Heart right ventricle (tissue), 16 donors: ENCODE measurements at places on chromosomes 3 and 15. TPM values are rescaled to one million over a fixed set of nuclear protein-coding genes. Genes with fewer than 3 reads are reported as not detected.

DNA sequence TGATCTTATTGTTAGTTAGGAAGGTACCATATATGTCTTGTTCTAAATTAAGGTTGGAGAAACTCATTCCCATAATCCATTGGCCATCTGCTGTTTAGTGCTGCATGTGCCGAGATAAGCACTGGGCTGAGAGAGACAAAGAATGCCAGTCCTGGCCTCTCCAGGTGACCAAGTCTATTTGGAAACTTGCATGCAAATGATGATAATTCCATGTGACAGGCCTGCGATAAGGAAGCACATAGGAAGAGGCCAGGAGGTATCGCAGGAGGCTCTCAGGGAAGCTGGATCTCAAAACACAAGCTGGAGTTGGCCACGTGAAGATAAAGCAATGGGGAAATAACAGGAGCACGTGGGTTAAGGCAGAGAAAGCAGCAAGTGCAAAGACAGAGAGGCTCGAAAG lies 39.7 kb downstream of the MYO5C start:
- no peak for DNase-seq

GRCh38 chr3:106552351-106553043 lies 683.7 kb upstream of the CBLB start:
- no peak for DNase-seq

GRCh38 chr3:139745831-139746230 lies 68.1 kb upstream of the NMNAT3 start:
- no peak for DNase-seq

Gene RARRES1
- 38.2 TPM for total RNA-seq

GRCh38 chr15:92159906-92160841 lies 233.5 kb upstream of the ST8SIA2 start:
- DNase-seq, result no peak

DNA sequence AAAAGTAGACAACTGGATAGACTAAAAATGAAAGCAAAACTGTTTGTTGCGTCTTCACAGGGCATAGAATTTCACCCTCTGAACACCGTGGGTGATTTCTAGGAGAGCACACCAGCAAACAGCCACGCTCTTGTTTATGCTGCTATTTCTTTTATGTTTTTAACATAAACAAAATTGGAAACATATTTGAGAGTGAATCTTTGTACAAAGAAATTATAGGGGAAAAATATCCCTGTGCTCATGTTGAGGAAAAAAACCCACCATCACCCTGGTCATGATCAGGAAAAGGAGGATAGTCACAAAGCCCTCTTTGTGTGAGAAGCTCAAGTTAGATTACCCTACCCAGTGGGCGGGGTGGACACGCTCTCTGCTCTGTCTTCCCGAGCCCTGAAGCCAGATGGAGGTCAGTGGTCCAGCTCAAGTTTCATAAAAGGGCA lies 313.3 kb downstream of the SATB1 start:
- no peak for DNase-seq

DNA sequence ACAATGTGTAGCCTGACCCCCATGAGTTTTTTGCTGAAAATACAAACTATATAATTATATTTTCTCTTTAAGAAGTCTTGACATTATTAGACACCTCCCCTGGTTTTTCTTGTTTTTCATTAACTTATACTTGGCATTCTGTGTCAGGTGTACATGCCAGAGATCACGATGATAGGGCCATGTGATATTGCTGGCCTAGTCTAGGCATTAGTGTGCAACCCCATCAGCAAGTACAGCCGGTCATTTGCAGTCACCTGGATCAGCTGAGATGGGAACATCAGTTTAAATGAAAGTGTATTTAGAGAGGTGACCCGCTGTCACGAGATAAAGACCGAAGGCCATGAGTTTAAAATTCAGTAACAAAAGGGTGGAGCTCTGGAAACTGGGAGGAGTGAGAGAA lies 12.6 kb upstream of the SPPL2A start:
- no peak for DNase-seq

DNA sequence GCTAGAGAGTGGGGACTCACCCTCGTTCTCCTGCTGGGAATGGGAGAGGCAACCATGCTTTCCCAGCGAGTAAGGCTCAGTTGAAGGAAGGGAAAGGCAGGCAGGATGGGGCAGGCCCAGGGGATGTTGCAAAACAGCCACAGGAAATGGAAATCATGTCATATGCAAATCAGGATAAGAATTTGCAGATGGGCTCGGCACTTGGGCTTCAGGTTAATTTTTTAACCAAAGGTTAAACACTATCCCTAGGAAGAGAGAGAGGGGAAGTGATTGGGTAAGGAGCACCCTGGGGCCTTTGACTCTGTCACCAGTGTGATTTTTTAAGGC lies 14.6 kb upstream of the PLA2G4E start:
- DNase-seq, result no peak

DNA sequence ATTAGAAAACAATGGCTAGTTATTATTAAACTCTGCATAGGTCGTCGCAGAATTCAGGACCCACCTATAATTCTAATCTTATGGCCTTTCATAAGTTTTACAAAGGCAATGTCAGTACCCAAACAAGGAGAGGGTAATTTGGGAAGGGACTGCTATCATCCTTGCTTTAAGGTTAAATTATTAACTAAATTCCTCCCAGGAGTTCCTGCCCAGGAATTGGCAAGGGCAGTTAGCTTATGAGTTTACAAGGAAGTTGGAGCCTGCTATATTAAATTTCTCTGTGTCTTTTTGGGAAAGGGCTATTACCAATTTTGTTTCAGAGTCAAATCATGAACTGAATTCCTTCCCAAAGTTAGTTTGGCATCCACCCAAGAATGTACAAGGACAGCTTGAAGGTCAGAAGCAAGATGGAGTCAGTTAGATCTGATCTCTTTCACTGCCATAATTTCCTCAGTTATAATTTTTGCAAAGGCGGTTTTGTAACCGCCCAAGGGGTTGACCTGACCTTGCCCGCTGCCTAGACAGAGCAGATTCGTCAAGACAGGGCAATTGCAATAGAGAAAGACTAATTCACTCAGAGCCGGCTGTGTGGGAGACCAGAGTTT lies 45.3 kb upstream of the LHFPL4 start:
- no peak for DNase-seq

GRCh38 chr3:187957165-187957581 lies 196.8 kb upstream of the LPP start:
- DNase-seq, result no peak

DNA sequence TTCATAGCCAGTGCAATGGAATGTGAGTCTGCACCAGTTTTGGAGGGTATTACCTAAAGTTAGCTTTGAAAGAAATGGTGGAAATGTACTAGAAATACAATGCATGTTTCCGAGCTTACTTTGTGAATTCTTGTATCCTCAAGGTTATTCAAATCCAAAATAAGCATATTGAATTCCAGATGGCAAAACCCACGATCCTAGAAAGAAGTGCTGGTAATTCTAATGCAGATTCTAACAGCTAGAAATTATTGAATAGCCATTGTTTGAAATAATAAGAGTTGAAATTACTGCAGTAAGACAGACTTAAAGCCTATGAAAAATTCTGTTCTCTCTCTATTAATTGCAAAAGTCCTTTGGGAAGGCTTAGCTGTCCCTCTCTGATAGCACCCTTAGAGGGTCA lies 258.4 kb downstream of the CHL1 start:
- DNase-seq, result no peak

GRCh38 chr3:128021768-128022372 lies 30.4 kb upstream of the SEC61A1 start:
- DNase-seq, result no peak

DNA sequence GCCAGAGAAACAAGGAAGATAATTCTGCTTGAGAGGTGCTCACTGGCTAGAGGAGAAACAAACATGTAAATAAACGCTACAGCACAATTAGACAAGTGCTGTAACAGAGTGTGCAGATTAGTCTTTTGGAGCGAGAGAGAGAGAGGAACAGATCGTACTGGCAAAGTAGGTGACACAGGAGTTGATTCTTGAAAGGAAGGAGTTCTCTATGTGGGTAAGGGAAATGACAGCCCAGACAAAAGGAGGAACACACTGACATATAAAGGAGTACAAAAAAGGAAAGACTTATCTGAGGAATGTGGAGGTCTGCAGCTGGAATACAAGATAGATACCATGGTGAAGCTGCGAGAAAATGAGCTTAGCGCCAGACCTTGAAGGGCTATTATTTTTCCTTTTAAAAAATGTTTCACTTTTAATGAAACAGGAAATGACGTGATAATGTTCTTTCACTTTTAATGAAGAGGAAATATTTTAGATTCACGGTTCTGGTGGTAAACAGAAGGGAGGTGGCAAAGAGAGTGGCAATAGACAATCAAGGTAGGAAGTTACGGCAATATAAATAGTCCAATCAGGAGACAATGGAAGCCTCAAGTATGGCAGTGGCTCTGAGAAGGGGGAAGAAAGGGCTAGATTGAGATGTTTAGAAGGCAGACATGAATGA lies 202.9 kb downstream of the VPS13C start:
- no peak for DNase-seq

DNA sequence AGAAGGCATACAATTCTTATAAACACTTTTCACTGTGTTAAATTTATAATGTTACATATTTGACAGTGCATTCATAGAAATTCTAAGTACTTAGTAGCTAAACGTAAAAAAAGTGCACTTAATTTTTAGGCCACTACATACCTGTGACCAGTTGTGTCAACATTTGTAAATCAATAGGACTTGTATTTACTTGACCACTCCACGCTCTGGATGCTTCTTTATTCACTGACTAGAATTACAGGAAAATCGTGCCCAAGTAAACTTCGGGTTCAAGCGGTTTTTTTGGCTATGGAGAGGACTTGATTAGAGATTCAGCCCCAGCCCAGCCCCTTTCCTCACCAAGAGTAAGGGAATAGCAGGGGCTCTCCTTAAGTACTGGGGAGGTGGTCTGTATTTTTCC lies 21.8 kb downstream of the WDR53 start:
- DNase-seq, result no peak

- DNase-seq, result no peak
Observed at GRCh38 chr3:78621061-78621716, 1146.6 kb downstream of the ROBO1 start.

GRCh38 chr3:19547665-19548464 lies 386.2 kb downstream of the EFHB start:
- no peak for DNase-seq

DNA sequence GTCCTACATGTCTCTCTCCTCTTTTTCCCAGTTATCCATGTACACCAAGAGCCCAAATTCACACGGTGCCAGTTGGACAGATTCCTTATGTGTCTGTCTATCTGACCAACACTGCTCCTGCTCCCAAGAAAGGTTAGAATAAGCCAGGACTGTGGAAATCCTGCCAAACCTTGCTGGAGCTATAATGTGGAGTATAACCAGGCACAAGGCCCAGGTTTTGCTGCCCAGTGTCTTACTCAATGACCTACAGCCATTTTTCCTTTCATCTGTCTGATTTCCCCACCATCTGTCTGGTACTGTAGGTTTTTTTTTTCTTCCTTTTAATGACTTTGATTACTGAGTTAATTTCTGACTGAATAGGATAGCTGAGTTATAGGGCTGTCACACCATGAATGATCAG lies 26.5 kb upstream of the MINDY4B start:
- no peak for DNase-seq

DNA sequence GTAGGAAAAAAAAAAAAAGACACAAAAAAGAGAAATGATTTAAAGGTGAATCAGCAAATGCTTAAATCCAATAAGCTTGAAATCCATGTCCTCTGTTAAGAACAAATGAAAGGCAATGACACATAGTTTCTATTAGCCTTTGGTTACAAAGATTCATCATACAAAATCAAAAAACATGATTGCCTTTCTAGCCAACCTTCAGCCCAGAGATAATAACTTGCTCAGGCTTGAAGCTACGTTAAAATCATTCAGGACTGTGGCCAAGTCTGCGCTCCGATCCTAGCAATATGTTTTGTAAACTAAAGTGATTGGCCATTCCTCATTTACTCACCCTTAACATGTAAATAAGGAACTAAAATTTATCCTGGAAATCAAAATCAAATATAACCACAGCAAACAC lies 556.7 kb downstream of the FGF12 start:
- no peak for DNase-seq

Gene TF
- 4.6 TPM for total RNA-seq

Gene MAGEL2
- total RNA-seq, result 0.09 TPM

- no peak for DNase-seq
Observed at GRCh38 chr15:82999905-83000671, 11.4 kb downstream of the C15orf40 start.

- DNase-seq, result no peak
Observed at GRCh38 chr15:59866642-59867041, 137.5 kb upstream of the FOXB1 start.
